Fibroblast of villous mesenchyme (primary cell): ENCODE measurements at places on chromosomes 16 and 17.

GRCh38 chr17:67830440-67830839, 5.1 kb downstream of the BPTF start:
- DNase-seq = no peak

GRCh38 chr17:48011405-48012150, 26.0 kb downstream of the COPZ2 start:
- DNase-seq = no peak

DNA sequence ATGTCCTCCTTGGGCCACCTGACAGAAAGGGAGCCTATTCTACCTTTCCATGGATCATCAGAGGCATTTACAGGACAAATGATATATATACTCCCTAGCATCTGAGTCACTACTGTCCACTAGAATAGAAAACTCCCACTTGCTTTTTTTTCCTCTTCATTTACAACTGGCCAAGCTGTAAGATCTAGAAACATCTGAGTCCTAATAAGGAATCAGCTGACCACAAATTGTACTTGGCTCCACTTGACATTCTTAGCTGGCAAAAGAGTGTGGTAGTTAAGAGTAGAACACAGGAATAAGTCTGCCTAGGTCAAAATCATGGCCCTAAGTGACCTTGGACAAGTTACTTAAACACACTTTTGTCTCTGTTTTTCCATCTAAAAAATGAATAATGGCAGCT, 5.2 kb downstream of the RUSF1 start:
- DNase-seq = peak; percentile 30

- peak; percentile 4 for DNase-seq
Observed at GRCh38 chr17:74042744-74043486, 160.6 kb upstream of the RPL38 start.

GRCh38 chr16:69600202-69600601, 34.4 kb downstream of the NFAT5 start:
- DNase-seq = no peak

GRCh38 chr16:69166946-69167930, 19.7 kb upstream of the SNTB2 start:
- no peak for DNase-seq

DNA sequence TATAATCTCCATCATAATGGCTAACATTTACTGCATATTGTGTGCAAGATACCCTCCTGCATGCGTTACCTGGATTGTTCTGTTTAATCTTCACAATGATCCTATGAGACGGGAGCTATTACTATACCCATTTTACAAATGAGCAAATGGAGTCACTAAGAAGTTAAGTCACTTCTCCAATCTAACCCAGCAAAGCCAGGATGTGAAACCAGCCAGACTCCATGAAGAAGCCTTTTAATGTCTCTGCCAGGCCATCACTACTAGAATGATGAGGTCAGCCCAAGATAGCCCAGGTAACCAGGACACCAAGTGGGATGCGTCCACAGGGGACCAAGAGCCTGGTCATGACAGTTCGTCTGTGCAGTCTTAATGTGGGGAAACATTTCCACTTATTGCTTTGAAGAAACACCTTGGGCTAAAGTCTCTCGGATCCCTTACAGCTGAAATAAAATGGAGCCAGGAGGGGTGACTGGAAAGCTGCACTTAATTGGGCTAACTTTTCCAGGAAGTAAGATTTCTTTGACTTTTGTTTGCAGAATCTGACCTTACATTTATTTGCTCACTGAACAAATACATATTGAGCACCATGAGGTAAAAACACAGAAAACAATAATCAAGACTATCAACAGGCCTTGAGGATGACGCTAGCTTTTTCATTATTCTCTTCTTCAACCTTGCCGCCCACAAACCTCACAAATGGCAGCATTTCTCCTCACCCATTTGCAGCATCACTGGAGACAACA, 926 bp upstream of the SHCBP1 start:
- DNase-seq = no peak

DNA sequence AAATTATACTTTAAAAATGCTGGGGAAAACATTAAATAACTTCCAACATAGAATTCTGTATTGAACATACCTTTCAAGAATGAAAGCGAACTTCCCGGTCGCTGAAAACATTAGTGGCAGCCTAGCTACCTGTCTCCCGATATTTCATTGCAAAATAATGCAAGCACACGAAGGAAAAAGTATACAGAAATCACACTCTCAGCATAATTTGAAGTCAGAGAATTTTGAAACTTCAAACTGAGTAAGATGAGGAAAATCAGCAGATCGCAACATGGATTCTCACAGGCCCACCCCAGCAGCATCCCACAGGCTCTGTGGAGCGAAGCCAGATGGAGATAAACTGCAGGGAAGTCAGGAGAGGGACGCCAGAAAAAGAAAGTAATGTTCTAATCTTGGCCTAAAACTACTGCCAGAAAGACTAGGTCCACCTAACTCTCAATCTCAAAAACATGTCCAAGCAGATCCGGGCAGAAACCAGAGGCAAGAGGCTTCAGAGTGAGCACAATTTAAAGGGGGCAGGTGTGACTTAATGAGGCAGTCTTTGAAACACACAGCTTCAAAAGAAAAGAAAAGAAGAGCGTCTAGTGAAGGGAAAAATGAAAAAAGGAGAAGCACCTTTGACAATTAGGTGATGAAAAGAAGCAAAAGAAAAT, 4.8 kb upstream of the GOSR1 start:
- peak; percentile 13 for DNase-seq

DNA sequence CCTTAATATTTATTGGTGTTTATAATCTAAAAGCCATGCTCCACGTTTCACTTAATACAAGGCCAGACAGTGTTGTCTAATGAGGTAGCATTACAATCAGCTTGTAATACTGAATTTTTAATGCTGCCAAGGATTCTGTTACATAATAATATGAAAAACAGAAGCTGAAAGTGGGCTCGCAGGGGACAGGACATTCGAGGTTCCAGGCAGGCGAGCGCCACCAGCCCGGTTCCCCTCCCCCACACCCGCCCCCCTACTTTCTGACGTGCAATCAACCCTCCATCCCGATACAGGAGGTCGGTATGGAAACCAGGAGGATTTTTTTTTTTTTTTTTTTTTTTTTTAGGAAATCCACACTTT, 6.2 kb upstream of the ZFHX3 start:
- DNase-seq = peak; percentile 40

DNA sequence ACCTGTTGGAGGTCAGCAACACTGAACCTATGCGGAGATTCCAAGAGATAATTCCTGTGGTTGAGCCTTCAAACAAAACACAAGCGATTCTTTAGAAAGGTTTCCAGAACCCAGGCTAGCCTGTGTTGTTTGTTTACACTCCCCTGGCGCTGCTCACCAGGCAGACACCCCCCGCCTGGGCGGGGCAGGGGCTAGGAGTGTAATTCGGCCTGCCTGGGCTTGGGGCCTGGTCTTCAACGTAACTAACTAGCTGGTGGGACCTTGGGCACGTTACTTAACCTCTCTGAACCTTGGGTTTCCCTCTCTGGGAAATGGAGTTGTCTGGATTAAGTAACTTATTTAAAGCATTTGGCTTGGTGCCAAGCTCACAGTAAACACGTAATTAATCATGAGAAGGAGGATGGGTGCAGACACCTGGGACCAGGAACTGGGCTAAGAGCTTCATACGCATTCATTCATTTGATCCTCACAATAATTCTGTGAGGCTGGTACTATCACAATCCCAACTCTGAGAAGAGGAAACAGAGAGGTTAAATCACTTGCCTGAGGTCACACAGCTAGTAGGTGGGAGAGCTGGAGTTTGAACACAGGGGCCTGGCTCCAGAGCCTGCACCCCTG, 7.6 kb upstream of the ARHGAP27 start:
- DNase-seq = peak; percentile 69

GRCh38 chr17:77178563-77178962, 37.8 kb downstream of the SEC14L1 start:
- no peak for DNase-seq
